GM12891 (cell line): ENCODE measurements at places on chromosomes 3 and 15.

DNA sequence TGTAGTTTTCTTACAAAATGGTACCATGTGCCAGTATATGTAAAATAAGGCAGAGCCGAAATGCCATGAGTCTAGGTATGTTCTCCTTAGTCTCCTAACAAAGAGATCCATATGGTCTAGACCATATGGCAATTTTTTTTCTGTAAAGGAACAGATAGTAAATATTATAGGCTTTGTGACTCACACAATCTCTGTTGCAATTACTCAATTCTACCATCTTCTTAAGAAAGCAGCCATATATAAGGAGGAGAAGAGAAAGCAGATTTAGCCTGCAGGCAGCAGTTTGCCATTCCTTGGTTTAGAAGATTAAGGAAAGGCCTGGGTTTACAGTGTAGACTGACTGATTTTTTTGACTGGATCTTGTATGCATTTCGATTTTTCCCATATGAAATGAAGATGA is 16.3 kb upstream of the BBX start:
- no peak for DNase-seq

- no peak for DNase-seq
Measured at GRCh38 chr15:38531509-38531908, 33.1 kb downstream of the RASGRP1 start.

GRCh38 chr3:185900228-185900627 is 37.6 kb downstream of the TRA2B start:
- no peak for DNase-seq

DNA sequence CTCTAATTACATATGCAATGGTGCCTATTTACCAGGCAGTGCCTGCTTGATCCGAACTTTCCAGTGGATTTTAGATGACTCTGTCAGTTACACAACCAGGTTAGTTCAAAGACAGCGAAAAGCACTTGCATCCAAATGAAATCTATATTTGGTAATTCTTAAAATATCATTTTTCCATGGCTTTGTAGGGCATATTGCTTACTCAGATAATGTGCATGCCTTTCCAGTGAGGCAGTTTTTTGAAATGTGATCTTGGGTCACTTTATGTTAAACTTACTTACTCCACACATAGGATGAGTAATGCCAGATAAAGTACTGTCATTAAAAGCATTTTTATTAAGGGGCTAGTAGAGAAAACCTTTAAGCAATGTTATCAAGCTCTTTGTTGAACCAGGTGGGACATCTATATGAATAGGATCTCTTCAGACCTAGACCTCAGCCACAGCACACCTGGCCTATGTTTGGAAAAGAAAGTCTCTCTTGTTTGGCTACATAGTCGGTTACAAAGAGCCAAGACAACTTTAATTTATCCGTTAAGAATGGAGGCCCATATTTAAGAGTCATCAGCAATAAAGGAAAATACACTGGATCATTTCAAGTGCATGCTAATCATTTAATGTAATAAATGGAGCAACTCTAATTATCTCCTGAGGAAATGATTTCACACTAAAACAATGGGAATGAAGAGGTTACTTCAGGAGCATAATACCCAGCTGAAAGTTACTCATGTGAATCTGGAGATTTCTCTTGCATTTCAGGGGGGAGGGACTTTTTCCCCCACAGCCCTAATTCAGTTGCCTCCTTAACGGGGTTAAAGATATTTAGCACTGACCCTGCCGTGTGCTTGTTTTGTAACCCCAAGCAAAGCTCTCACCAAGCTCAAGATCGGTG is 56.3 kb upstream of the TMCO5A start:
- no peak for DNase-seq

DNA sequence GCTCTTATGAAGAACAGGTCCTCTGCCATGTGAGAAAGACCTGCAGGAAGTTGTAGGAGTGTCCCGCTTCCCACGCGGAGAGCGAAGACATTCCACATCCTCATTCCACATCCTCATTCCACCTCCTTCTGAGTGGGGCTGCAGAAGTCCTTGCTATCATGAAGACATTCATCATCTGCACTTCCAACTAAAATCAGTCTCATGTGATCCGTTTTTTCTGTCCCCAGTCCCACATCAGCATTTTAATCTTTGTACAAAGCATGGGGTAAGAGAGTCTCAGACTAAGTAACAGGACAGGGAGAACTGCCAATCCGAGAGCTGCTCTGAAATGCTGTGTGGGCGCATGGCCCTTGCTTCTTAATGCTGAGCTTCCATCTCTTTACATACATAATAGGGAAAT is 227.2 kb downstream of the RSRC1 start:
- no peak for DNase-seq

- no peak for DNase-seq
Measured at GRCh38 chr3:172859041-172859440, 108.5 kb downstream of the ECT2 start.

GRCh38 chr3:83514130-83514914 is 1444.5 kb upstream of the CADM2 start:
- DNase-seq, result no peak

DNA sequence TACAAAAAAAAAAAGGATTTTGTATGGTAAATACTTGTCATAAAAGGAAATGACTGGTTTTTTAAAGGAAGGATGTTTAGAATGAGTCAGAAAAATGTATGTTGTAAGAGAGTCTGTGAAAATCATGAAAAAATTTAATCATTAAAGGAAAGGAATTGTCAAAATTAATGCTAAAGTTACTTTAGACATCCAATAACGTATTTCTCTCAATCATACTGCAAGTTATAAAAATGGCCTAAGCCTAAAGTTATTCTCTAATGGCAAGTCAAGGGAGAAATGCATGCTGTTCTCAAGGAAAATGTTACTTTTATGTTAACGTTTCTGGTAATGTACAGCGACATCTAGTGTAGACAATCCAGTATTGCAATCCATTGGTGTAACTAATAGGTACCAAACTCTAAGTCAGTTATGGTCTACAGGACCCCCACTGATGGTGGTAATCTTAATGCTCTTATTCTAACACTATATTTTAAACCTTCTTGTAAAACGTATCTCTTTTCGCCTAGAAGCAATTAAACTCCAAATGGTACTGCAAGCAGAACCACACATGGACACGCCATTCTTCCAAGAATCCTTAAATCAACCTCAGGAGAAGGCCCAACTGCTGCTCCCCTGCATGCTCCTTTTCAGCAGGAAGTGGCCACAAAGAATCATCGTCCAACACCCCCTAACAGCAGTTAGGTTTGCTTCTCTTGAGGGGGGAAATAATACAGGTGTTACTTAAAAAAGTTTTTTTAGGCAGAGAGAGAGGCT is 35.2 kb downstream of the NCEH1 start:
- DNase-seq, result no peak

GRCh38 chr15:89457086-89457485 is 39.3 kb downstream of the RHCG start:
- peak; percentile 47 for DNase-seq

GRCh38 chr3:138455801-138456716 is 21.6 kb downstream of the ESYT3 start:
- no peak for DNase-seq
